Activated CD4-positive, CD25-positive, alpha-beta regulatory T cell (primary cell): ENCODE measurements at places on chromosomes 2 and 18.

DNA sequence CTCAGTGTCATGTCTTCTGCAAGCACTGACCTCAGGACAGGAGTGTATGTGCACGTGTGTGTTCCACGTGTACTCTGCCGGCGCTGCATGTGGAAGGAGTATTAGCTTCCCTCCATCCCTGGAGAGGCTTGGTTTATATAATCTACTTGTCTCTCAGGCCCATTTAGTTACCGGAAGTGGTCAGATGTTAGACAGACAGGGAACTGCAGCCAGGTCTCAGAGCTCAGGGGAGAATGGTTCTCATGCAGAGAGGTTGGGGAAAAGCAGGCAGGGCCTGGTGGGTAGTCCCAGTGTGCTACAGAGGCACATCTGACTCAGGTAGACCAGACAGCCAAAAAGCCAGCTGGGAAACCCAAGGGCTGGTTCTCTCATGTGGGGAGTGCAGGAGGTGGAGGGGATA lies 167.9 kb downstream of the CTIF start:
- no peak for DNase-seq

DNA sequence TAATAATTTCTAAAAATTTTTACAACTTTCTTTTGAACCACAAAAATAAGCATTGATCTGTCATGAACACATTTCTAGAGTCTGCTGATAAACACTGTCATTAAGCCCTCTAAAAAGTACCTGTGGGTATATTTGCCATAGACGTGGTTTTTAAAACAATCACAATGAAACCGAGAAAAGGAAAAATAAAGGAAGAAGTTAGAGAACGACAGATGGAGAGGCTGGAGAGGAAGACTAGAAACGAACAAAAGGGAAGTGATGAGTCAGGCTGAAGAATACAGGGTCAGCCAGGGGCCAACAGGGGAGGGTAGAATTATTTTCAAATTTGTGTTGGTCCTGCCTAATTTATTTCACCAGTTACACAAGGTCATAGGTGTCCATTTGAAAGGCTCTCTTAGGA lies 62.0 kb downstream of the MYL12B start:
- DNase-seq = no peak

DNA sequence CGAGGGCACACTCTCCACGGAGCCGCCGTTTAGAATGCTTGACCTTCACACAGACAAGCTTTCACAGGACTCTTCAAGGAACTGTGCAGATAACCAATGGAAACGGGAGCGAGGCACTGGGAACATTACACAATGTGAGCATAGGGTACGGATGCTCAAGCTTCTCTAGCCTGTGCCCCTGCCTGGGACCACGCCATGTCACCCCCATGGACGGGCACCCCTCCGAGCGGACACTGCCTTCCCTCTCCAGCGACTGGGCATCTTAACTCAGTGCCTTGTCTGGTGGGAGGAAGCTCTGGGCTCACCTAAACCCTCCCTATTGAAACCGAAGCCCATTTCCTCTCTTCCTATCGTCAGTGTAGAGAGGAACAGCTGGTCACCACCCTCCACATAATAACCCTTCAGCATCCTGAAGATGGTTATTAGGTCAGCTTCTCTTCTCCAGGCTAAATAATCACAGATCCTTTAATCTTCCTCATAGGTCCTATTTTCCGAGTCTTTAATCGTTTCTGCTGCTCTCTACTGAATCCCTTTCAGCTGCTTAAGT lies 626.7 kb downstream of the GALR1 start:
- DNase-seq = no peak

DNA sequence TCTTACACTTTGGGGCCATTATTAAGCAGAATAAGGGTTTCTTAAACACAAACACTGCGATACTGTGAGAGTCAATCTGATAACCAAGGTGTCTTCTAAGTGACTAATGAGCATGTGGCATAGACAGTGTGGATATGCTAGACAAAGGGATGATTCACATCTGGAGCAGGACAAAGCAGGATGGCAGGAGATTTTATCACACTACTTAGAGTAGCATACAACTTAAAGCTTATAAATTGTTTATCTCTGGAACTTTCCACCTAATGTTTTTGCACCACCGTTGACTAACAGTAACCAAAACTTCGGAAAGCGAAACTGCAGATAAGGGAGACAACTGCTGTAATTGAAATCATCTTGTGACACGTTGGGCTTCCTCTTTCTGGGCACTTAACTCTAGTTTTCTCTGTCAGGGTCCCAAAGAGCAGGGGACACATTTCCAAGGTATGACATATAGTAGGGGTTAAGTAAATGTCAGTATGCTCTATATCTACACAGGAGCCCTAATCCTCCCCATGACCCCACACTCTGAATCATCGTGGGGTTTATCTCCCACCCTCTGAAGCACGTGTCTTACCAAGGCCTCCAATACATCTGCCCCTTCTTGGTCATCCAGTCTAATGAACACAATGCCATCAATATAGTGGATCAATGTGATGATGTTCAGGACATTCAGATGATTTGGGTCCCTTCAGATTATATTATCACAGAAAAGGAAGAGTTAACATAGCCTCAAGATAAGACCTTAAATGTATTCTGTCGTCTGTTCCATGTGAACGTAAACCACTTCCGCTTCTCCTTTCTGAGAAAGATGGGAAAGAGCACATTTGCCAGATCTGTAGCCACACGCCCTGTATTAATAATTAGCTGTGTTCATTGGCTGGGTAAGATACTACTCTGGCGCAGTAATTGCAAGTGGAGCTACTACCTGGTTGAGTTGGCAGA lies 78.7 kb downstream of the FTCDNL1 start:
- no peak for DNase-seq

DNA sequence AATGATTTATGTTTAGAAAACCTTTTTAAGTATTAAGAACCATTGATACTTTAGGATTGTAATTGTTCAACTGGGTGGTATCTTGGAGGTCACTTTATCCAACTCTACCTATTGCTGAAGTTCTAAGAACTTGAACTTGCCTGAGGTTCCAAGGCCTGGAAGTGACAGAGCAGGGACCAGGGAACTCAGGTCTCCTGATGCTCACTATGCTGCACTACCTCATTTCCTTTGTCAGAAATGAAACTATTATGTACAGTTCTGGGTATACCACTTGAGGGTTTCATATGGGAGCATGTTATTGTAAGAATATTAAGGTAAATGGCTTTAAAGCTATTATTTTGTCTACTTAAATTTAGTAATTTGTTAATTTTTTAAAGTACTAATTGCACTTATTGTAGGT lies 3.0 kb downstream of the MBD5 start:
- DNase-seq = no peak
